ENCODE measurements at places on chromosomes 16 and 17. TPM values are rescaled to one million over a fixed set of nuclear protein-coding genes. Genes with fewer than 3 reads are reported as not detected.

- peak; percentile 40 for ATAC-seq
- H3K36me3 ChIP-seq = no peaks in the 10 kb centered on the region
- H3K4me3 ChIP-seq = peak within 1 kb of the TSS; percentile 42
- H3K4me1 ChIP-seq = peaks cover 52% of the 10 kb centered on the region
These were observed at the start of gene CCL2 for GRCh38 chr17:34254651-34255380. Gene CCL2, plus strand, starts transcription at chr17:34255285. Its CDS starts 65 bp downstream, at chr17:34255350.

GRCh38 chr17:55413825-55414489 lies 7.7 kb downstream of the MMD start:
- H3K27ac ChIP-seq = no peak overlapping the region
- no peak overlapping the region for H3K4me3 ChIP-seq
- no peaks in the 10 kb centered on the region for H3K27me3 ChIP-seq
- no peak for ATAC-seq

DNA sequence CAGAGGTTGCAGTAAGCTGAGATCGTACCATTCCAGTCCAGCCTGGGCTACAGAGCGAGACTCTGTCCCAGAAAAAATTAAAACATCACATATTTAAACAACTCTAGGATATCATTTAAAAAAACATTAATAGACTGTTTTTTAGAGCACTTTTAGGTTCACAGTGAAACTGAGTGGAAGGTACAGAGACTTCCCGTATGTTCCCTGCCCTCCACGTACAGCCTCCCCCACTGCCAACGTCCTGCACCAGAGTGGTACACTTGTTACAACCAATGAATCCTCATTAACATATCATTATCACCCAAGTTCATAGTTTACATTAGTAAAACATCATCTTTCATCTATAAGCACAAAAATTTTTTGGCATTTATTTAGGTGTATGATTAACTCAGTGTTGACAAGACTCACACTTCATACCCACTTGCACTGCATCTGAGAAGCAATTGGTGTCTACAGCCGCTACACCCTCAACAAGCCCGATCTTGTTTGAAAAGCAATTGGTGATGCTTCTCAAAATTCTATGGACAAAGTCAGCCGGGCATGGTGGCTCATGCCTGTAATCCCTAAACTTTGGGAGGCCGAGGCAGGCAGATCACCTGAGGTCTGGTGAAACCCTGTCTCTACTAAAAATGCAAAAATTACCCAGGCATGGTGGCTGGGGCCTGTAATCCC lies 39.9 kb upstream of the STH start:
- H3K27ac ChIP-seq = no peak overlapping the region
- H3K27me3 ChIP-seq = no peaks in the 10 kb centered on the region
- H3K36me3 ChIP-seq = no peaks in the 10 kb centered on the region

The DHX58 gene
- total RNA-seq = 11.3 TPM

DNA sequence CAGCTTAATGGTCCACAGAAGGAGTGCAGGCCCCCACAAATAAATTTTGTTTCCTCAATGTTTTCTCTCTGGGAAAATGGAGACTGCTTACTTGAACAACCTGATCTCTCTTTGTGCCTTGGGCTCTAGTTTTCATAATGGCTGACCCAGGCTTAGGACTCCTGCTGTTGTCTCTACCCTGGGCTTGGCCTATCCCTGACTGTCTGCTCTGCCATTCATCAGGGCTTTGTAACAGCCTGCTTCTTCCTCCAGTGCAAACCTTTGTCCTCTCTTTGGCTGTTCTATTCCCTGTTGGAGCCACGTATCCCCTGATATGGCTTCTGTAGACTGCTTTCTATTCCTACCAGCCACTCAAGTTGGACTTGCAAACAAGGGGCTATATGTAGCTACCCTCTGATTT lies 139.8 kb downstream of the SHISA9 start:
- peaks cover 9% of the 10 kb centered on the region for H3K27me3 ChIP-seq
- H3K27ac ChIP-seq = no peak overlapping the region
- no peaks in the 10 kb centered on the region for H3K36me3 ChIP-seq
- no peak overlapping the region for H3K4me3 ChIP-seq

DNA sequence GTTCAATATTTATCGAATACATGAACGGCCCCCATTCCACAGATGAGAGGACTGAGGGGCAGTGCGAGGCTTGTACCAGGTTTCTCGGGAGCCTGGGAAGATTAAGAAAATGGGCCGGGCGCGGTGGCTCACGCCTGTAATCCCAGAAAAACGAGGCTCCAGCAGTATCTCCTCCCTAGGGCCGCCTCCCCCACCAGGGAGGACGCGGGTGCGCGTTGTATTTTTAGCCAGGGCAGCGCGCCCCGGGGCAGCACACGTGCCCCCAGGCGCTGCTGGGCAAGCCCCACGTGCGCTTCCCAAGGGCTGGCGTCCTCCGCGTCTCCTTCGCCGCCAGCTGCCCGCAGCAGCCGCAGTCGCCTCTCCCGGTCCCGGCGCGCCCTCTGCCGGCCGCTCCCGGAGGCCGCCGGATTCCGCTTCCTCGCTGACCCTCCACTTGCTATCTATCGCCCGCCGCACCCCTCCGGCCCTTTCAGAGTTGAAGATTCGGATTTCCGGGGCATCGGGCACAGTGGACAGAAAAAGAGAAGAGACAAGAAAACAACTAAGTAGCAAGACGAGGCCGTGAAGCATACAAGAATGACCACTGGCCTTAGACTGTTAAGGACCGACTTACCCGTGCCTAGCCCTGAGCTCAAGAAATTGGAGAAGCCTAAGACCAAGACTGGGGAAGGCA lies 1.9 kb upstream of the YBX2 start:
- H3K27me3 ChIP-seq = peaks cover 25% of the 10 kb centered on the region
- peak overlapping the region; percentile 30 for H3K4me3 ChIP-seq
- H3K4me1 ChIP-seq = peaks cover 5% of the 10 kb centered on the region

The SPOP gene
- total RNA-seq = 175 TPM

The FOXF1 gene
- total RNA-seq = 81.1 TPM

The TPSAB1 gene
- 39.8 TPM for total RNA-seq

- H3K27me3 ChIP-seq = no peaks in the 10 kb centered on the region
- H3K4me3 ChIP-seq = peak within 1 kb of the TSS; percentile 45
- peaks cover 29% of the 10 kb centered on the region for H3K4me1 ChIP-seq
- H3K36me3 ChIP-seq = peaks cover 21% of the 10 kb centered on the region
- H3K27ac ChIP-seq = peak within 1 kb of the TSS; percentile 39
These were observed at the start of gene SMIM5 for GRCh38 chr17:75632863-75633485. Gene SMIM5, plus strand, starts transcription at chr17:75633434. Its CDS starts 6,768 bp downstream, at chr17:75640202.

DNA sequence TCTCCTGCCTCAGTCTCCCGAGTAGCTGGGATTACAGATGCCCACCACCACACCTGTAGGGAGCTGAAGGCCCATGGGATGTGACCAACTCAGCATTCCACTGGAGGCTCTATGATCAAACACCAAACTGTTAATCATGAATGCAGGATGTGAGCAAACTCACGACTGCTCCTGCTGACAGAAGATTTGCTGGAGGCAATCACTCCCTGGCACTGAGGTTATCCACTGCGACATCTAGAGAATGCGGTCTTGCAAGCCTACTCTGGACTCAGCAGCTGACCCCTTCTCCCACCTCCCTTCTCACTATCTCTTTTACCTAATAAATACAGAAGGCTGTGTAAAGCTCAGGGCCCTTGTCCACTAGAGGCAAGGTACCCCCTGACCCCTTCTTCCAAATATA lies 4.9 kb downstream of the TEX14 start:
- no peak overlapping the region for H3K27ac ChIP-seq
- ATAC-seq = no peak

GRCh38 chr17:37787055-37787757 lies 42.3 kb upstream of the HNF1B start:
- H3K4me1 ChIP-seq = no peaks in the 10 kb centered on the region
- H3K27ac ChIP-seq = no peak overlapping the region
- no peak overlapping the region for H3K4me3 ChIP-seq
- ATAC-seq = no peak

GRCh38 chr16:1441391-1441829 lies 2.9 kb downstream of the CCDC154 start:
- ATAC-seq = no peak
- H3K4me3 ChIP-seq = no peak overlapping the region
- H3K27ac ChIP-seq = no peak overlapping the region
- no peaks in the 10 kb centered on the region for H3K36me3 ChIP-seq

DNA sequence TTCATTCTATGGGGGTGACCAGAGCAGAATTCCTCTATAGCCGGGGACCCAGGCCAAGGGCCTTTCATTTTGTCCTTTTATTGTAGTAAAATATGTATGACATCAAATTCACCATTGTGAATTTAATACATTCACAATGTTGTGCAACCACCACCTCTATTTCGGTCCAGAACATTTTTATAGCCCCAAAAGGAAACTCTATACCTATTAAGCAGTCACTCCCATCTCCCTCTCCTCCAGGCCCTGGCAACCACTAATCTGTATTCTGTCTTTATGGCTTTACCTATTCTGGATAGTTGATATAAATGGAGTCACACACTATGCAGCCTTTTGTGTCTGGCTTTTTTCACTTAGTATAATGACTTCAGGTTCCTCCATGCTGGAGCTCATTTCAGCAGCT lies 9.7 kb upstream of the TNS4 start:
- H3K36me3 ChIP-seq = no peaks in the 10 kb centered on the region
- ATAC-seq = no peak
- H3K4me1 ChIP-seq = no peaks in the 10 kb centered on the region
- no peak overlapping the region for H3K4me3 ChIP-seq
- no peaks in the 10 kb centered on the region for H3K27me3 ChIP-seq

DNA sequence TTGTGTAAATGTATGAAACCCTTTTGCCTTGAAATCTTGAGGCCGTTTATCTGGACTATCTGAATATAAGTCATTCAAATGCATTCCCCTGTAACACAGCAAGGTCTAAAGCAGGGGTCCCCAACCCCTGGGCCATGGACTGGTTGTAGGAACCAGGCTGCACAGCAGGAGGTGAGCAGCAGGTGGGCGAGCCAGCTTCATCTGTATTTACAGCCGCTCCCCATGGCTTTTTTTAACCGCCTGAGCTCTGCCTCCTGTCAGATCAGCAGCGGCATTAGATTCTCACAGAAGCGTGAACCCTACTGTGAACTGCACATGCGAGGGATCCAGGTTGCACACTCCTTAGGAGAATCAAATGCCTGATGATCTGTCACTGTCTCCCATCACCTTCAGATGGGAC lies 24.1 kb downstream of the DNAH3 start:
- no peak overlapping the region for H3K27ac ChIP-seq
- no peak overlapping the region for H3K4me3 ChIP-seq
- H3K27me3 ChIP-seq = peaks cover 14% of the 10 kb centered on the region

GRCh38 chr17:74147966-74148365 lies 55.5 kb upstream of the RPL38 start:
- no peaks in the 10 kb centered on the region for H3K4me1 ChIP-seq
- no peak overlapping the region for H3K27ac ChIP-seq
- peaks cover 51% of the 10 kb centered on the region for H3K27me3 ChIP-seq
- H3K36me3 ChIP-seq = no peaks in the 10 kb centered on the region

The MT1A gene
- 171 TPM for total RNA-seq

DNA sequence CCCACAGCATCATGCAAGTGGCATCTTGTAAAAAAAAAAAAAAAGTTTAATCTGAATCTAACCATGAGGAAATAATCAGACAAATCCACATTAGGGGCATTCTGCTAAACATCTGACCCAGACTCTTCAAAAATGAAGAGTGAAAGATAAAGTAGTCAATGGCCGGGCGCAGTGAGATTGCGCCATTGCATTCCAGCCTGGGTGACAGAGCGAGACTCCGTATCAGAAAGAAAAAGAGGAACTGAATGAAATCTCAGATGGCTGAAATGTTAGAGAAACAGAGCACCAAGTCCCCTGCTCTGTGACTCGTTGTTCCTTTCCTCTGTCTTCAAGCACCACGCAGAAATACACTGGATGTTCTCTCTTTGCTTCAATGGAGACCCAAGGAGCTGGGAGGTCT lies 12.7 kb upstream of the RNF135 start:
- no peaks in the 10 kb centered on the region for H3K4me1 ChIP-seq
- no peaks in the 10 kb centered on the region for H3K36me3 ChIP-seq
- H3K4me3 ChIP-seq = no peak overlapping the region
- ATAC-seq = no peak
- H3K27me3 ChIP-seq = no peaks in the 10 kb centered on the region
- H3K27ac ChIP-seq = no peak overlapping the region
